GM18507 (cell line): ENCODE measurements at places on chromosomes 5 and 9.

DNA sequence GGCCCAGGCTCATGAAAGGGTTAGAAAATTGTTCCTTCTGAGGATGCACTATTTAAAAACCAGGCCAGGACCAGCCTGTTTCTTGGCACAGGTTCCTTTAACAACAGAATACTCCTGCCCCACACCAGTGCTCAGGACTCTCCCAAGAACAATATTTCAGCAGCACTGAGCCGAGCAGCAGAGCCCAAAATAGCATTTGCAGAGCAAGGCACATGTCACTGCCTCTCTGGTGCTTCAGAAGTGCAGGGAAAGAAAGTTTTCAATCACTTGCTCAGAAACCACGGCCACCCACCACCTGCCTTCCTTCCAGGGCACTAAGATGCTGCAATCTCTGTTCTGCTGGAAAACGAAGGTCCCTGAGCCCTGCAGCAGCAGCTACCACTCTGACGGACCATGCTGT is 77.6 kb downstream of the SIL1 start:
- DNase-seq, result no peak

GRCh38 chr9:526904-527591 is 312.4 kb downstream of the DOCK8 start:
- DNase-seq, result peak; percentile 28

- no peak for DNase-seq
Observed at GRCh38 chr9:104911032-104911607, 16.8 kb downstream of the ABCA1 start.

GRCh38 chr9:124768750-124769548 is 2.2 kb downstream of the NR6A1 start:
- DNase-seq, result no peak

- no peak for DNase-seq
Observed at GRCh38 chr5:116650544-116650943, 75.9 kb upstream of the SEMA6A start.

DNA sequence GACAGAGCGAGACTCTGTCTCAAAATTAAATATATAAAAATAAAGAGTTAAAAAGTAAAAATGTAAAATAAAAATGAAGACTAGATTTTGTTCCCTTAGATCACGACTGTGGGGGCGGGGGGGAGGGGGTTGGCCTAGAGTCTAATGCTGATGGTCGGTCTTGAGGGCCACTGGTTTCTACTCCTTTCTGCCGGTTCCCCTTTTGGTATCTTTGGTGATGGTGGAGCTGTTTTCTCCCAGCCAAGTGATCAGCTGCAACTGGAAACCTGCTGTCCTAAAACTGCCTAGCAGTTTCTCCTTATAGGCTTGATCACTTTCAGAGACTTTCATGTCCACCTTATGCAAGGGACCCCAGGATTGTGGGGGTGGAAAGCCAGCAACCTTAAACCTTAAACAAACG is 1.1 kb downstream of the SRD5A1 start:
- no peak for DNase-seq

DNA sequence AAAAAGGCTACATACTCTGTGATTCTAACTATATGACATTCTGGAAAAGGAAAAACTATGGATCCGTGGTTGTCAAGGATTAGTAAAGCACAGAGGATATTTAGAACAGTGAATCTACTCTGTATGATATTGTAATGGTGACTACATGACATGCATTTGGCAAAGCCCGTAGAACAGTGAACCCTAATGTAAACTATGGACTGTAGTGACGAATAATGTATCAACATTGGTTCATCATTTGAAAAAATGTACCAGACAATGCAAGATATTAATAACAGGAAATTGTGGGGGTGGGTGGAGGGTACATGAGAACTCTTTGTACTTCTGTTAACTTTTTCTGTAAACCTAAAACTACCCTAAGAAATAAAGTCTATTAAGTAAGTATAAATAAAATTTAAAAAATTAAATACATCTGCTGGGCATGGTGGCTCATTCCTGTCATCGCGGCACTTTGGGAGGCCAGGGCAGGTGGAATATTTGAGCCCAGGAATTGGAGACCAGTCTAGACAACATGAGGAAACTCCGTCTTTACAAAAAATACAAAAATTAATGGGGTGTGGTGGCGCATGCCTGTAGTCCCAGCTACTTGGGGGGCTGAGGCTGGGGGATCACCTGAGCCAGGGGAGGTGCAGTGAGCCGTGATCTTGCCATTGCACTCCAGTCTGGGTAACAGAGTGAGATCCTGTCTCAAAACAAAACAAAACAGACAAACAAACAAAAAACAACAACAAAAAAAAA is 101.7 kb upstream of the TBC1D2 start:
- no peak for DNase-seq

DNA sequence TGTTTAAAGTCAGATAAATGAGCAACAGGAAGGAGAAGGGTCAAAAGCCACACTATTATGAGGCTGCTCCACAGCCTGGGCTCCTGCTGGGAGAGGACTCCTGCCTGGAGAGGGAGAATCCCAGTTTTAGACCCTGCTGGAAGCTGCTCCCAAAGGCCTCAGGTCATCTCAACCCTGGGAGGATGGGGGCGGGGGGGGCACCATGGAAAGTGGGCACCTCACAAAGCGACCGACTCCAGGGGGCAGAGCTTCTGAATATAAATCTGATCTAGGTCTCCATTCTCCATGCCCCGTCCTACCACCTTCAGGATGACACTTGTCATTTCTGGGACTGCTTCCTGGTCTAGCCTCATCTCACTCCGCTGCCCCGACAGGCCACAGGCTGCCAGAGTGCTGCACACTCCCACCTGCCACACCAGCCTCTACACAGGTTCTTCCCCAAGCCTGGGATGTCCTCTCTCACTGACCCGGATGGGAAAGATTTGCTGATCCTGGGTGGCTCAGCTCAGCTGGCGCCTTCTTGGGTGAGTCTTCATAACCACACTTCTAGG is 183.4 kb downstream of the GAPVD1 start:
- DNase-seq, result no peak

GRCh38 chr5:53424686-53425615 is 55.5 kb upstream of the FST start:
- no peak for DNase-seq

GRCh38 chr5:139494256-139494655 is 11.7 kb upstream of the STING1 start:
- no peak for DNase-seq

DNA sequence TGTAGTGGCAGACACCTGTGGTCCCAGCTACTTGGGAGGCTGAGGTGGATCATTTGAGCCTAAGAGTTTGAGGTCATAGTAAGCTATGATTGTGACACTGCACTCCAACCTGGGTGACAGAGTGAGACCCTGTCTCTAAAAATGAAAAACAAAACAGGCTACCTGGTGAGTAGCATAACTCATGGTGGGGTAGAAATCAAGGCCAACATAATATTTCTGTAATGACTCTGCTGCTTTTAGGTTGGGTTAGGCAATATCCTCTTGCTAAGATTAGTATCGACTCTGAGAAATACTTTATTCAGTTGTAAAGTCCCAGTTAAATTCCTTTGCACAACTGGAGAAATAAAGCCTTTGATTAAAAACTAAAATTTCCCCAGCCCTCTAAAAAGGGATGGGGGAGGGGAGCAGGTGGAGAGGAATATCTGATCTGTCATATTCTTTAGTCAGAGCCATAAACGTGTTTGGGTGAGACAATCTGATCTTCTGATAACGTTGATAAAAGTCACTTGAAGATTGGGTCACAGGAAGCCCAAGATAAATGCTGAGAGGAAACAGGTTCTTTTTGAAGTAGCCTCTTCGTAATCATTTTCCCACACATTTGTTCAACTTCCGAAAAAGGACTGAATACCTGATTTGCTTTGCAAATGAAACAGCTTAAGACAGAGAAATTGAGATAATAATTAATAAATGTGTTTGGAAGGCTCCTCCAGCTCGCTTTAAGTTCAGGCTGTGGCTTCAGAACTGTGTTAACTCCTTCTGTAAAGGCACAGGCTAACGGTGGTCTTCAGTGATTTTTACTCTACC is 14.9 kb downstream of the IL4 start:
- DNase-seq, result no peak

DNA sequence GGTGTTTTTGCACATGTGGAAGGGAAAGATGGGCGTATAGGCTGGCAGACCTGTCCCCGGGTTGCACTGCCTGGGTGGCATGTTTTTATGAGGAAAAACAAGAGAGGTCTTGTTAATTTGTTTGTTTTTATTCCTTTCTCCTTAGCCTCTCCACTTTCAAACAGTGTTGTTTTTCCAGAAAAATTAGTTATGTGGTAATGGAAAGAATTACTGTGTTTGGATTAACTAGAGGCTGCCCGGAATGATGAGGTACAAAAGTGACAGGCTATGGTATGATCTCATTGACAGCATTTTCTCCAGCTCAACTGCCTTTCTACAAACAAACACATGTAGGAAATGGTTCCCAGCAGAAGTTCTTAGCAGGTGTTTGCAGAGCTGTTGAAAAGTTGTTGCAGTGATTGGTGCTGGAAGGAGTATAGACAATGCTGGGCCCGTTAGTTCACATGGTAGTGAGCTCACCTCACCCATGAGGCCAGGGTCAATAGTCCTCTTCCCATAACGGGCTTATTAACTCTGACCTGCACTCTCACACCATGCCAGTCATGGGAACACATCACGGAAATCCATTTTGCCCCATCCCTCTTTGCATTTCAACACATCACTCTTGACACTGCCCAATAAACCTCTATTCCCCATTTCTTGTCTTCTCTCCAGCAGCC is 111.3 kb upstream of the SAP30L start:
- no peak for DNase-seq

DNA sequence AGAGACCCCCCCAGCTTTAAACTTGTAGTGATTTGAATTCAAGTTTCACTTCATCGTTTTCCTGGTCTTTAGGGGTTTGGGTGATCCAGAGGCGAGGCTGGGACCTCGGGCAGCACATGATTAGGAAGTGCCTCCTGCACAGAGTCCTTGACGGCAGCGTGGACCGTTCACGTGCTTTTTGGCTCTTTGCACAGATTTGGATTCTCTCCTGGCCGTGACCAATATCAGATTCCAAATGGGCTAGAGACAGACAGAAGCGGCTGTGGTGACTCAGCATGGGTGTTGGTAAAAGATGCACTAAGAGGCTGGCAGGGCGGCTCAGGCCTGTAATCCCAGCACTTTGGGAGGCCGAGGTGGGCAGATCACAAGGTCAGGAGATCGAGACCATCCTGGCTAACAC is 117.2 kb upstream of the CACNA1B start:
- no peak for DNase-seq

- peak; percentile 8 for DNase-seq
Observed at GRCh38 chr5:90015584-90016018, 394.0 kb downstream of the CETN3 start.

GRCh38 chr9:31347082-31347617 is 1037.3 kb upstream of the ACO1 start:
- DNase-seq, result peak; percentile 14

- DNase-seq, result no peak
Observed at GRCh38 chr9:70883056-70883455, 238.4 kb downstream of the TRPM3 start.

DNA sequence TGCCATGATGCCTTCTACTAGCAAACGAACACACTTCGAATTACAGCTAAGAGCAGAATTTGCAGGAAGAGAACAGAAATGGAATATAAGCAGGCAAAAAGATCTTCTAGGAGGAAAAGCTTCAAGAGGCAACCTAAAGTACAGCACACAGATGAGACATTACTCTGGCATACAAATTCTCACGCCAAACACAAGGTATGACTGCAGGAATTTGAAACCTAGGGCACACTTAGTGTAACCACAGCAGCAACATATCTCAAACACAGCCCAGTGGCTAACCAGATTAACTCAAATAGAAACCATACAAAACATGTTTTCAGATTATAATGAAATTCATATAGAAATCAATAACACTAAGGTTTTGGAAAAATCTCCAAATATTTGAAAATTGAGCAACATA is 481.0 kb upstream of the RGMB start:
- DNase-seq, result no peak

- DNase-seq, result no peak
Observed at GRCh38 chr5:102196481-102196880, 99.6 kb downstream of the SLCO4C1 start.

DNA sequence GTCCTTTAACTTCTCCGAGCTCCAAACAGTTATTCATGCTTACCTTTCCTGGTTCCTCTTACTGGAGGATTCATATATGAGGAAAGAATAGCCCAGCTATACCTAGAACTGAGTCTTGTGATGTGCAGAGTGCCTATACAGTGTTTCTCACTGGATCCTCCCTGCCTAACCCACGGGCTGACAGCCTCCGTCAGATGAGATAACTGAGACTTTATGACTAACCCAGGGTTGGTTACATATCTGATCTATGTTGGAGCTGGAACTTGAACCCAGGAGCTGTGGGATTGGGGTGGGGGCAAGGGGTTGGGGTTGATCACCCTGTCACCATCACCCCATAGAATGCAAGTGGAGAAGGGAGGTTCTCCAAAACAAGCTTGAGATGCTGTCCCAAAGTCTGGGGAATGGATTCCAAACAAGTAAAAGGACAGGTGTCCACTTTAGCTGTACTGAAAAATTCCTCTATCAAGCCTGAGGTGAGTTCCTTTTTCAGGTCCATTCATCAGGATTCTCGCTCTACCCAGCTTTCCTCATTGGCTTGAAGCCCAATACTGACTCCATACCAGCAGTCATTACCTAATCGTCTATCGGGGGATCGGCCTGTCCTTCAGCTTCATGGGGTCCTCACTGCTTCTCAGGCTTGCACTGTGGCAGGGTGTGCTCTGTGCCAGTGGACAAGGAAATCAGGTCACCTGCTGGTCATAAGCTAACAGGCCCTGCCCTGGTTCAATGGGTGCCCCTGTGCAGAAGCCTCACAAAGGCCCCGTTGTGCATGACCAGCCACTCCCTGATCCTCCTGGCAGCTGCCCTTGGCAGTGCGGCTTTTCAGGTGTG is 100.6 kb downstream of the ARHGAP26 start:
- DNase-seq, result no peak

- no peak for DNase-seq
Observed at GRCh38 chr9:85527331-85528020, 214.3 kb downstream of the AGTPBP1 start.

DNA sequence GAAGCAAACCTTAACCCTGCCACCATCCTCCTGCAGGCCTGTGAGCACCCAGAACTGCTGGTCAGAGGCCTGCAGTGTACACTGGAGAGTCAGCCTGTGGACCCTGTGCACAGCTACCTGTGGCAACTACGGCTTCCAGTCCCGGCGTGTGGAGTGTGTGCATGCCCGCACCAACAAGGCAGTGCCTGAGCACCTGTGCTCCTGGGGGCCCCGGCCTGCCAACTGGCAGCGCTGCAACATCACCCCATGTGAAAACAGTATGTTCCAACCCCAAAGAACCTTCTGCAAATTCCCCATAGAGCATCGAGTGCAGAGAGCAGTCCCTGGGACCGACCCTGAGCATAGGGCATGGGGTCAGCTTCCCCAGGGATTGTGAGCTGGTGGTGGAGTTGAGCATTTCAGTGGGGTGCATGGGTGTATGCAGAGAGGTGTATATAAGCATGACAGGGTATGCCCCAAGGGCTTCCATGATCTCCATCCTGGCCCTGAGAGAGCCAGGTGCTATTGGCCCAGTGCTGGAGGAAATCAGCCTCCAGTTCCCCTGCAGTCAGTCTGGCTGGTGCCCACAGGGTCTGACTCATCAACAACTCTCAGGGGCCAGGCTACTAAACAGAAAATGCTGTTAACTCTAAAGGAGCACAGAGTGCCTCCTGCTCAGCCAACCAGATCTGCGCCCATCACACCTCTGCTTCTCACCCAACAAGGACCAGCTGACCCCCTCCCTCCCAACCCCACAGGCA is 126.2 kb downstream of the SAXO1 start:
- DNase-seq, result no peak

- DNase-seq, result peak; percentile 33
Observed at GRCh38 chr5:4868140-4868735, 271.9 kb upstream of the ADAMTS16 start.

- DNase-seq, result no peak
Observed at GRCh38 chr5:175328176-175328575, 115.8 kb downstream of the DRD1 start.
